ENCODE measurements at places on chromosomes 11 and 22. TPM values are rescaled to one million over a fixed set of nuclear protein-coding genes. Genes with fewer than 3 reads are reported as not detected.

The EFCAB6 gene
- total RNA-seq = 11.7 TPM

The KRTAP5-11 gene
- total RNA-seq = not detected

The PRG3 gene
- not detected for total RNA-seq

The EP300 gene
- total RNA-seq = 93.7 TPM

The OR51B2 gene
- not detected for total RNA-seq

The MMP7 gene
- not detected for total RNA-seq

The MRGPRX3 gene
- not detected for total RNA-seq

The CD6 gene
- total RNA-seq = 0.67 TPM

- H3K4me3 ChIP-seq = no peak overlapping the region
- no peak overlapping the region for H3K27ac ChIP-seq
- no peak for DNase-seq
- H3K27me3 ChIP-seq = no peaks in the 10 kb centered on the region
- no peaks in the 10 kb centered on the region for H3K4me1 ChIP-seq
- peaks cover 11% of the 10 kb centered on the region for H3K36me3 ChIP-seq
Observed at GRCh38 chr11:646214-646613, 9.1 kb downstream of the DRD4 start.

DNA sequence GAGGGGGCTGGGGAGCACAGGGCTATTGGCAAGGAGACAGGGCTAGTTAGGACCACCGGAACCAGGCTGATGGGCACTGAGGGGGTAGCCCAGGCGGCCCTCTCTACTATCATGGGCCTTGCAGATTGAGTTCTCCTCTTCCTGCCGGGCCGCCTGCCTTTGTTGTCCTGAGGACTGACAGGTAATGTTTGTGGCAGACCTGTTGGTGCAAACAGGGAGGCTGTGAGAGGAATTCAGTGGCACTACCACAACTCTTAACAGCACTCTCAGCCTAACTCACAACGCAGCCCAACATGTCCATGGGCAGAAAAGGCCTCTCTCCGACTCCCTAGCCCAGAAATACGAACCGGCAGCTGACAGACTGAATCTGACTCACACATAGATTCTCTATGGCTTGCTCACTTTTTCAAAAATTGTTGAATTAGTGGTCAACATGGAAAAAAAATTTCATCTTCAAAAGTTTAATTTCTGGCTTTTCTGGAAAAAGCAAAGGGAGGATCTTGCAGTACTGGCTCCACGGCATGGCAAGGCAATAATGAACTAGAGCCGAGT lies 11.4 kb downstream of the KCNJ5 start:
- H3K27me3 ChIP-seq = no peaks in the 10 kb centered on the region
- DNase-seq = no peak
- no peaks in the 10 kb centered on the region for H3K36me3 ChIP-seq
- H3K27ac ChIP-seq = no peak overlapping the region
- H3K4me3 ChIP-seq = no peak overlapping the region

DNA sequence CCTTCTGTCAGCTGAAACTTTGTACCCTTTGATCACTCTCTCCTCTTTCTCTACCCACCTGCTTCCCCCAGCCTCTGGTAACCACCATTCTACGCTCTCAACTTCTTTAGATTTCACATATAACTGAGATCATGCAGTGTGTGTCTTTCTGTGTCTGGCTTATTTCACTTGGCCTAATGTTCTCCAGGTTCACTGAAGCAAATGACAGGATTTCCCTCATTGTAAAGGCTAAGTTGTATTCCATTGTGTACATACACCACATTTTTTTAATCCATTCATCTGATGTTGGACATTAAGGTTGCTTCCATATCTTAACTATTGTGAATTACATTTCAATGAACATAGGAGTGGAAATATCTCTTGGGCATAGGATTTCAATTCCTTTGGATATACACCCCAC lies 207.6 kb downstream of the MIAT start:
- H3K4me3 ChIP-seq = no peak overlapping the region
- no peaks in the 10 kb centered on the region for H3K36me3 ChIP-seq
- no peak for DNase-seq

DNA sequence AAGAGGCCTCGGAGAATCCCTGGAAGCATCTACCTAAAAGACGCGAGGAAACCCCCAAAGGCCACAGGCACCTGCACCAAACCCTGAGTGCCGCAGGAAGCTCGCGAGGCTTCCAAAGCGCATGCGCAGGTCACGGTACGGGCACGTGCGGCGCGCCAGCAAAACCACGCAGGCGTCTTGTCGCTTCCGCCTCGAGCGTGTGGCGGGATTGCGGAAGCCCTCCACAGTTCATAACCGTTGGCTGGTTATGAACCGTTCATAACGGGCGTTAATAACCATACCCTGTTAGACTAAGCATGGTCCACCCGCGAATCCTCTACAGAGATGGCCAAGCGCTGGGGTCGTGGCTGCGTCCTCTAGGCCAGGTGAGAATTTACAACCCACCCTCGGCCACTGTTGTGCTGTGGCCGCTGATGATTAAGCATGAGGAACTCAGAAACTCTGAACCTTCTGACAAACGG lies 46.4 kb downstream of the MORC2 start:
- H3K4me1 ChIP-seq = no peaks in the 10 kb centered on the region
- H3K27ac ChIP-seq = no peak overlapping the region
- peak overlapping the region; percentile 3 for H3K4me3 ChIP-seq
- DNase-seq = peak; percentile 68
- peaks cover 13% of the 10 kb centered on the region for H3K36me3 ChIP-seq

- no peaks in the 10 kb centered on the region for H3K27me3 ChIP-seq
- DNase-seq = no peak
- no peak overlapping the region for H3K4me3 ChIP-seq
Observed at GRCh38 chr11:15468466-15468865, 353.7 kb downstream of the INSC start.

DNA sequence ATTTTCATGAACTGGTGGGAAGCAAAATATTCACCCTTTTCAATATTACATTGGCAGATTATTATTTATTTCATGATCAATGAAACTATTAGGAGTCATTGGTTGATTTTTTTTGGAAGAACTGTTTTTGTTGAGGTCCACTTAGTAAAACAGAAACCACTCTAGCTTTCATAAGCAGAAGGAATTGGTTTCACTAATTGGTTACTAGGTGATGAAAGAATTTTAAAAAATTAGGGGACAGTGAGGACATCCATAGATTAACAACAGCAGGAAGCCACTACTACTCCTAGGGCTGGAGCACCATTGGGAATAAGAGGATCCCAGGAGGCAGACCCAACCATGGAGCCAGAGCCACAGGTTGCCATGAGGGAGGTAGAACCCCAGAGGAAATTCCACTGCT lies 74.4 kb upstream of the KCNA4 start:
- H3K4me1 ChIP-seq = no peaks in the 10 kb centered on the region
- no peaks in the 10 kb centered on the region for H3K36me3 ChIP-seq
- no peaks in the 10 kb centered on the region for H3K27me3 ChIP-seq
- no peak overlapping the region for H3K27ac ChIP-seq
- DNase-seq = no peak

DNA sequence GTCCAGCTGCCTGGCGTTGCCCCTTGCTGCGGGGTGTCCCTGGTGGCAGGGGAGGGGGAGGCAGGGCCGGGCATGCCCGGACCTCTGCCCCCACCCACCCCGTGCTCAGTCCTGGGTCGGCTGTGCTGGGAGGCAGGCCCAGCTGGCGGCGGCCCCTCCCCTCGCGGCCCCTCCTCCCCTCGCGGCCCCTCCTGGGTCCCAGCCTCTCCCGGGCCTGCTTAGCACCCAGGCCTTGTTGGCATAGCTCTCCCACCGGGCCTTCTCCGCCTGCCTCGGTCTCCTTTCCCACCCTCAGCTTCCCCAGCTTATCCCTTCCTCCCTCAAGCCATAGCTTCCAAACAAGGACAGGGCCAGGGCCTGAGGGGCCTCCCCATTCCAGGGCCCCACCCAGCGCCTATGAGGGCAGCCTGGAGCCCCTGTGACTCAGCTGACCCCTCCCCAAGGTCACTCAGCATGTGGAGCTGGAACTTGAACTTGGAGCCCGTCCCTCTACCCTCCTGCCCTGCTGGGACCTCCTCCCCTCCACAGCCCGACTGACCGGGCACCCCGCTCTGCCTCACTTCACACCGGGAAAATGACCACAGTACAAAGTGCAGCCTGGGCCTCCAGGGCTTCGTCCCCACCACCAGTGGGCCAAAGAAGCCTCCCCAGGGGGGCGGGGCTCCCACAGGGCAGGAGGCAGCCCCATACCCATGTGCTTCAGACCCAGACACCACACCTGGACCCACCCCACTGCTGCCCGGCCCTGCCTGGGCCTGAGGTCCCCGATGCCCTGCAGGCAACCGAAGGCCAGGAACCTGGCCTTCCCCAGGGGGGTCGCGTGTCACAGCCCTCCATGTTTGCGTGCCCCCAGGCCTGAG lies 1.2 kb downstream of the EPS8L2 start:
- H3K27ac ChIP-seq = peak overlapping the region; percentile 91

DNA sequence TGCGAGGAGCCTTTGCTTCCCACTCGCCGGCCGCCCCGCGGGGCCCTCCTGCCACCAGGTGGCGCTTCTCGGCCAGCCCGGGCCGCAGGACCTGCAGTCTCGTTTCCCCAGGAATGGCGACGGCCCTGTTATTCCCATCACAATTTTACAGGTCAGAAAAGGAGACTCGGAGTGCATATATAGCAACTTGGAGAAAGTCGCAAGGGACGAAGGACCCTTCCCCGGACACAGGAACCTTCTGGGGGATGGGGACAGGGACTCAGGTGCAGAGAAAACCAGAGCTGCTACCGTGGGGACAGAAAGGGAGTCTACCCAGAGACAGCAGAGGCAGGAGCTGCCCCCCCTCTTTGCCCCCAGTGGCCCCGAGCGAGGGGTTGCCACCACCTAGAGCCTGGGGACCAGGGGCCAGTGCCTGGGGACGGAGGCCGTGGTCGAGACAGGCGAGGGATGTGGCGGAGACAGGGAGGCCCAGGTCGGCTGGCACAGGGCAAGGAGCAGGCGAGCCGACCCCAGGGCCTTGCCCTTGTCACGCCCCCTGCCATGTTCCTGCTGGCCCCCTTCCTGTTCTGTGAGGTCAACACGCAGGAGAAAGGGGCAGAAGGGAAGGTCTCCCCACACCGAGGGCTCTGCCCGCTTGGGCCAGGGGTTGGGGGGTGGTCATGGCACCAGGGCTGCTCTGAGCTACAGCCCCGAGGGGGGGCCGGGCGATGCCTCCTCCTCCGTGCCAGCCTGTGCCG lies 3.5 kb upstream of the KRTAP5-6 start:
- DNase-seq = peak; percentile 72
- no peaks in the 10 kb centered on the region for H3K36me3 ChIP-seq
- H3K4me1 ChIP-seq = peaks cover 9% of the 10 kb centered on the region
- H3K27me3 ChIP-seq = no peaks in the 10 kb centered on the region
- H3K27ac ChIP-seq = no peak overlapping the region
- peak overlapping the region; percentile 6 for H3K4me3 ChIP-seq

Data from thyroid gland (tissue), 4 donors.